ENCODE measurements at places on chromosomes 5 and 9. TPM values are rescaled to one million over a fixed set of nuclear protein-coding genes. Genes with fewer than 3 reads are reported as not detected.

Gene CDX1
- not detected for total RNA-seq

- peak; percentile 64 for DNase-seq
Measured at GRCh38 chr9:117555964-117556629, 141.2 kb upstream of the ASTN2 start.

- DNase-seq: no peak
Measured at GRCh38 chr9:2838371-2839000, 5.4 kb downstream of the PUM3 start.

Gene CCDC180
- 1.9 TPM for total RNA-seq

GRCh38 chr5:59115345-59115744, 532.5 kb downstream of the RAB3C start:
- no peak for DNase-seq

Gene CEL
- 0.26 TPM for total RNA-seq

- no peak for DNase-seq
Measured at GRCh38 chr5:146588331-146589027, 72.5 kb upstream of the GPR151 start.

GRCh38 chr9:133050142-133050541, 11.6 kb upstream of the CEL start:
- no peak for DNase-seq

Gene GPR151
- not detected for total RNA-seq

DNA sequence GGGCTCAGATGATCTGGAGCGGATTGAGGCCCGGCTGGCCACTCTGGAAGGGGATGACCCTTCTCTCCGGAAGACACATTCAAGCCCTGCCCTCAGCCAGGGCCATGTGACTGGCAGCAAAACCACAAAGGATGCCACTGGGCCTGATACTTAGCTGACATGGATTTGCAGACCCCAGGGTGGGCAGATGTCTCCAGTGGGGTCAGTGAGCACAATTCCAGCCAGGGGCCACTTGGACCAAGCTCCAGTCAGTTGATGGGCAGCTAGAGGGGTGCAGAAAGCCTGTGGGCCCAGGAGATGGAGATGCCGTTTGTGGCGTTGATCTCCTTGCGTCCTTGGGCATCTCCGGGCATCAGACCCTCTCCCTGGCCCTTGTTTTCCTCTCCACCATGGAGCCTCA, 46.7 kb downstream of the PSD2 start:
- no peak for DNase-seq

DNA sequence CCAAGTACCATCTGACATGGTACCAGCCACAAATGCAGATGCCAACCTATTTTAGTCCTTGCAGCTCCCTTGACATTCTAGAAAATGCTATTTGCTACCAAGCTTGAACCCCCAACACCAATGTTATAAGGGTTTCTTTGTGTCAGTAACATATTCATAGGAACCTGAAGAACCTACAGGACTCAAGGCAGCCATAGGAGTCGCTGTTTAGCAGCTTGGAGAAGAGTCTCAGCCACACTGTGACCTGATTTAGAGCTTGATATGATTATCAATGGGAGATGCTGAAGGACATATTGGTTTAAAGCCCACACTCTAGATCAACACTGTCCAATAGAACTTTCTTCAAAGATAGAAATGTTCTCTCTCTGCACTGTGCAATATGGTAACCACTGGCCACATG, 6.4 kb upstream of the ZFR start:
- no peak for DNase-seq

DNA sequence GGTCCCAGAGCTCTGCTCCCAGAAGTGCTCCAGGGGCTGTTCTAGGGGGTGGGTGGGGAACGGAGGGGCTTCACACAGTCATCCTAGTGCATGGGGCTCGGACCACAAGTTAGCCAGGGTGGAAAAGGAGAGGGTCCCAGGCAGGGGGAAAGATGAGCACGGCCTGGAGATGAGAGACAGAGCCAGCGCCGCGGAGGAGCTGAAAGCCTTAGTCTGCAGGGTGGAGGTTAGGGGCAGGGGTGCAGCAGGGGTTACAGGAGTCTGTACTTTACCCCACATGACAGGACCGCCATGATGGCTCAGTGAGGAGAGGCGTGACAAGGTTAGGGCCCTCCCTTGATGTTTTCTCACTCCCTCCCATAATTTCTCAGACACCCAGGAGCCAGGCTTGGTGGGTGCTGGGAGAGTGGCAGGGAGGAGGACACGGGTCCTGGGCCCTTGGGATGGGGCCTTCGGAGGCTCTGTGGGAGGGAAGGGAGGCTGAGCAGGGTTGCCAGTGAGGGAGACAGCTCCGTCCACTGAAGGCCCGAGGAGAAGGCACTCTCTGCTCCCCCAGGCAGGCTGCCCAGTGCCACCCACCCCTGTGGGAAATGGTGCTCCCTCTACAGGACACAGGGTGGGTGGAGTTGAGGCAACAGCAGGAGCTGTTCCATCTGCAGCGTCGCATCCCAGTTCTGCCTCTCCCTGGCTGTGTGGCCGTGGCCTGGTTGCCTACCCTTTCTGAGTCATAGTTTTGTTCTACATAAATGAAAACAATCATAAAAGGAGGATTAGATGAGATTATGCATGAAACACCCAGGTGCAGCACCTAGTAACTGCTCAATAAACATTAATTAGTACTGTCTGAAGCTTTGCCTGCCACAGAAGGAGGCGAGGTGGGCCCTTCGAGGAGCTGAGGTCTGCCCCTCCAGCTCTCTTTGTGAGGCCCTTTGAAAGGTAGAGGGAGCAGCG, 66.2 kb downstream of the NDST1 start:
- DNase-seq: no peak

Data from NCI-H460 (cell line).